Esophagus muscularis mucosa (tissue), 4 donors: ENCODE measurements at places on chromosomes 16 and 17. TPM values are rescaled to one million over a fixed set of nuclear protein-coding genes. Genes with fewer than 3 reads are reported as not detected.

- peaks cover 54% of the 10 kb centered on the region for H3K36me3 ChIP-seq
- H3K27me3 ChIP-seq, result no peaks in the 10 kb centered on the region
- H3K4me1 ChIP-seq, result peaks cover 38% of the 10 kb centered on the region
- H3K4me3 ChIP-seq, result peak overlapping the region; percentile 98
- no peak overlapping the region for H3K27ac ChIP-seq
Observed at GRCh38 chr17:81685108-81685507, 1.3 kb downstream of the HGS start.

GRCh38 chr16:78628461-78629045, 529.1 kb downstream of the WWOX start:
- H3K27ac ChIP-seq, result no peak overlapping the region
- H3K27me3 ChIP-seq, result no peaks in the 10 kb centered on the region
- H3K4me3 ChIP-seq, result no peak overlapping the region
- no peaks in the 10 kb centered on the region for H3K4me1 ChIP-seq
- H3K36me3 ChIP-seq, result no peaks in the 10 kb centered on the region

GRCh38 chr16:997440-998051, 16.0 kb downstream of the SOX8 start:
- H3K4me1 ChIP-seq, result peaks cover 3% of the 10 kb centered on the region
- H3K27me3 ChIP-seq, result no peaks in the 10 kb centered on the region
- no peaks in the 10 kb centered on the region for H3K36me3 ChIP-seq
- peak overlapping the region; percentile 16 for H3K4me3 ChIP-seq
- H3K27ac ChIP-seq, result no peak overlapping the region

- H3K4me3 ChIP-seq, result peak overlapping the region; percentile 89
- DNase-seq, result no peak
- H3K36me3 ChIP-seq, result no peaks in the 10 kb centered on the region
Observed at GRCh38 chr17:12790249-12791106, 1.2 kb downstream of the ARHGAP44 start.

- no peaks in the 10 kb centered on the region for H3K4me1 ChIP-seq
- no peaks in the 10 kb centered on the region for H3K27me3 ChIP-seq
- H3K4me3 ChIP-seq, result no peak overlapping the region
- H3K27ac ChIP-seq, result no peak overlapping the region
- DNase-seq, result no peak
Observed at GRCh38 chr17:61663310-61663709, 72.3 kb upstream of the NACA2 start.

GRCh38 chr17:33116021-33116551, 124.4 kb downstream of the SPACA3 start:
- no peak overlapping the region for H3K4me3 ChIP-seq
- no peaks in the 10 kb centered on the region for H3K36me3 ChIP-seq
- peaks cover 12% of the 10 kb centered on the region for H3K4me1 ChIP-seq
- DNase-seq, result no peak
- peaks cover 4% of the 10 kb centered on the region for H3K27me3 ChIP-seq

- H3K27me3 ChIP-seq, result peaks cover 38% of the 10 kb centered on the region
- H3K4me1 ChIP-seq, result peaks cover 10% of the 10 kb centered on the region
- H3K4me3 ChIP-seq, result no peak overlapping the region
- no peaks in the 10 kb centered on the region for H3K36me3 ChIP-seq
- peak; percentile 47 for DNase-seq
Observed at GRCh38 chr17:47791025-47791424, 30.6 kb downstream of the OSBPL7 start.

DNA sequence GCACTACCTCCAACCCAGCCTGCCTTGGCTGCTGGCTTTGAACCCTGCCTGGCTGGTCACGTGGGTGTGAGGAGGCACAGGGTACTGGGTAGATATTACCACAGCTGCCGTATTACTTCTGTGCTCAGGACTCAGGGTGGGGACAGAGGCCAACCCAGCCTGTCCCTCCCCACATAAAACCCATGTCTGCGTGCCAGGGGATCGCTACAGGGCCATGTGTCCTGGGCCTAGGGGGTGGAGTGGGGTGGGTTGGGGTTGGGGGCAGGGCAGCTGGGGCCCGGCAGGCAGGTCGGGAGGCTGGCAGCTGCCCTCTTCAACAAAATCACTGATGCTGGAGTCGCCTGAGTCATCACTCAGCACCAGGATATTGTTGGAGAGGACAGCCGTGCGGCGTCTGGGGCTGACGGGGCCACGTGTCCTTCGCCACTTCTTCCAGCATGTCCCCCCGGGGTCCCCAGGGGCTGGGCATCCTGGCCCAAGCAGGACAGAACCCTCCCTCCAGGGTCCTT, 39.7 kb upstream of the PVALEF start:
- no peak overlapping the region for H3K4me3 ChIP-seq
- no peak for DNase-seq
- H3K27me3 ChIP-seq, result peaks cover 18% of the 10 kb centered on the region

- H3K4me3 ChIP-seq, result peak overlapping the region; percentile 83
- DNase-seq, result no peak
- H3K36me3 ChIP-seq, result no peaks in the 10 kb centered on the region
- H3K27ac ChIP-seq, result peak overlapping the region; percentile 99
Observed at GRCh38 chr17:42679492-42680330, 1.9 kb downstream of the CCR10 start.

- no peak for DNase-seq
- peaks cover 13% of the 10 kb centered on the region for H3K4me1 ChIP-seq
- H3K27me3 ChIP-seq, result no peaks in the 10 kb centered on the region
- H3K4me3 ChIP-seq, result no peak overlapping the region
- no peak overlapping the region for H3K27ac ChIP-seq
- peaks cover 96% of the 10 kb centered on the region for H3K36me3 ChIP-seq
Observed at GRCh38 chr16:74625500-74626350, 18.8 kb upstream of the GLG1 start.

- H3K36me3 ChIP-seq, result no peaks in the 10 kb centered on the region
- no peak overlapping the region for H3K27ac ChIP-seq
- no peak for DNase-seq
Observed at GRCh38 chr16:53034306-53034705, 18.4 kb downstream of the CHD9NB start.

DNA sequence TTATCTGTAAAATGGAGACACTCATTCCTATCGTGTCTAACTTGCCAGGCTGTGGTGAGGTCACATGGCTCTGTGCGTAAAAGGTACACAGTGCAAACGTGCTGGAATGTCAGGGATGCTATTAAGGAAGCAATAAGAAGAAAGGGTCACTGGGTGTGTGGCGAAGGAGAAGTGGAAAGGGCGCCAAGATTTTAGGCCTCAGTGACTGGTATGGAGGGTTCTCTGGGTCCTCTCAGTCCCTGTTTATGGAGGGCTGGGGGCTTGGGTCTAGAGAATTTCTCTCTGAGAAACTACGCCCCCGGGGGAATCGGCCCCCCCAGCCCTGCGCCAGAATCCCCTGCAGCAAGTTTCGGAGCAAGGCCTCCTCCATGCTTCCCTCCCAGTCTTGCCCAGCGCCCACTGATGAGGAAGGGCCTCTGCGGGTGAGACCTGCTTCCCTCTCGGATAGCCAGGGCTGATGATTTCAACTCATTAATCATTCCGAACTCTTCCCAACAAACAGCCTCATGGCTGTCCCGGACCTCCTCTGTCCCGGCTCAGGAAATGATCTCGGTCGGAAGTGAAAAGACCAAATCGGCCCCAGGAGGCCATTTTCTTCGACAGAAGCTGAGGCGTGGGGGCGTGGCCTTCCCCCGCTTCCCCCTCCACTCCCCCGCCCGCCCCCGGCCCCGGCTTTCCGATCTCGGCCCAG, 1.2 kb upstream of the HEXIM1 start:
- DNase-seq, result no peak
- H3K27ac ChIP-seq, result peak overlapping the region; percentile 96
- no peaks in the 10 kb centered on the region for H3K27me3 ChIP-seq
- no peaks in the 10 kb centered on the region for H3K36me3 ChIP-seq
- peaks cover 58% of the 10 kb centered on the region for H3K4me1 ChIP-seq

DNA sequence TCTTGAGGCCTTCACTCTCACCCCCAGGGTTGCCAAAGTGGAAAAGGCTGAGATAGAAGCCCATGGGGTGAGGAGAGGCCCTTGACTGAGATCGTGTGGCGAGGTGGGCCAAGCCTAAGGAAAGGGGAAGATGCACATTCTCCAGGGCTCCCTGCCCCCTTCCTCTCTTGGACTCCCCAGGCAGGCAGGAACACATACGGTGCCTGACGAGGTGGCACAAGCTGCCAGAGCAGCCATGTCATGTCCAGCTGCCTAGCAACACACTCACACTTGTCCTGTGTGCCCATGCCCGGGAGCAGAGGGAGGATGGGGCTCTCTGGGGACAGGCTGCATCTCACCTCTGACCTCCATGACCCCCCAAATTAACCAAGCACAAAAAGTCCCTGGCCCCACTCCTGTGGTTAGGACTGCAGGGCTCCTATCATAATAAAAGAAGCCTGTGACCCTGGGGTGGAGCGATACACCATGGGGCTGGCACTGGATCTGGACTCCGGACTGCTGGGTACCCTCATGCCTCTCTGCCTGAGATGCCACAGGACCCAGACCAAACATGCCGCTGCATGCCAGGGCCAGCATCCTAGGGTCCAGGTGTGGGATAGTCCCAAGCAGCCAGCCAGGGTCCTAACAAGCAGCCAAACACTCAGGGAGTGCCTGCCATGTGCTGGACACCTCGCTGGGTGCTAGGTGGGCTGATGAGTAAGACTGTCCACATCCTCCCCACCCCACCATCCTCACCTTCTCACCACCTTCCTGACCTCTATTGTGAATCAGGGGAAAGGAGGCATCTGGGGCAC, 2.6 kb downstream of the GIT1 start:
- peak overlapping the region; percentile 86 for H3K27ac ChIP-seq
- peaks cover 73% of the 10 kb centered on the region for H3K4me1 ChIP-seq
- H3K36me3 ChIP-seq, result peaks cover 18% of the 10 kb centered on the region
- peak overlapping the region; percentile 91 for H3K4me3 ChIP-seq

- no peak overlapping the region for H3K27ac ChIP-seq
- DNase-seq, result no peak
- no peaks in the 10 kb centered on the region for H3K4me1 ChIP-seq
Observed at GRCh38 chr17:78529251-78529650, 47.9 kb downstream of the DNAH17 start.

DNA sequence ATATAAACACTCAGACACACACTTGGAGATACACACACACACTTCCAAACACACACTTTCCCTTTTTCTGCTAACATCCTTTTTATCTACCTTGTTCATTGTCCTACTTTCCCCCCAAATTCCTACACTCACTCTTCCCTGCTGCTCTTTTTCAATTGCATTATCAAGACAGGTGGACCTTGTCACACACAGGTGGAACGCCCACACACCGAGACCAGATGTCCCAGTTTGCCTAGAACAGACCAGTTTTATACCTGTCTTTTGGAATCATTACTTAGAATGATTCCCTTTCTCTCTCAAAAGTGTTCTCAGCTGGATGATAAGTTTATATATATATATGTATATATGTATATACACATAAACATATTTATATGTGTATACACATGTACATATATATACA, 50.7 kb upstream of the ARHGAP44 start:
- no peaks in the 10 kb centered on the region for H3K27me3 ChIP-seq
- peaks cover 45% of the 10 kb centered on the region for H3K4me1 ChIP-seq
- H3K4me3 ChIP-seq, result no peak overlapping the region
- peaks cover 12% of the 10 kb centered on the region for H3K36me3 ChIP-seq

DNA sequence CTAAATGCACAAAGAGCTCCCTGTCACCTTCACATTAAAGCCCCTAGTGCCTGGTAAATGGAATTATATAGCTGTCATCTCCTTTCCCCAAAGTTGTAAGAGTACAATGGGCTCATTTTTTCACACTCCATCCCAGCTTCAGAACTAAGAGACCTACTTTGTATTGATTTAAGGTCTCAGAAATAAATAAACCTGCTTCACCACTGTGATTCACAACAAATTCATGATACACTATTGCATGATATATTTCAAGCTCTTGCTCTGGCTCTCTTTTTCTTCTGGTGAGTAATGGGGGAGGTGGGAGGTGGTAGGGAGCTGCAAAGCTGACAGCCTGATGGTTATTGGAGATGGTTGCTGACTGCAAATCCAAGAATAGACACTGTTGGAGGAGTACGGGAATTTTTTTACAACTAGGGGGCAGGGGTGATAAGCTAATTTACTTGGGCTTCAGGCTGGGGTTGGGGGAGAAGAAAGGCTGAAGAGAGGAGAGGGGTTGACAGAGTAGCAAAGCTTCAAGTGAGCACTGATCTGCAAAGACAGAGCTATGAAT, 189.9 kb downstream of the AATF start:
- peaks cover 24% of the 10 kb centered on the region for H3K36me3 ChIP-seq
- H3K27ac ChIP-seq, result no peak overlapping the region
- H3K27me3 ChIP-seq, result no peaks in the 10 kb centered on the region

DNA sequence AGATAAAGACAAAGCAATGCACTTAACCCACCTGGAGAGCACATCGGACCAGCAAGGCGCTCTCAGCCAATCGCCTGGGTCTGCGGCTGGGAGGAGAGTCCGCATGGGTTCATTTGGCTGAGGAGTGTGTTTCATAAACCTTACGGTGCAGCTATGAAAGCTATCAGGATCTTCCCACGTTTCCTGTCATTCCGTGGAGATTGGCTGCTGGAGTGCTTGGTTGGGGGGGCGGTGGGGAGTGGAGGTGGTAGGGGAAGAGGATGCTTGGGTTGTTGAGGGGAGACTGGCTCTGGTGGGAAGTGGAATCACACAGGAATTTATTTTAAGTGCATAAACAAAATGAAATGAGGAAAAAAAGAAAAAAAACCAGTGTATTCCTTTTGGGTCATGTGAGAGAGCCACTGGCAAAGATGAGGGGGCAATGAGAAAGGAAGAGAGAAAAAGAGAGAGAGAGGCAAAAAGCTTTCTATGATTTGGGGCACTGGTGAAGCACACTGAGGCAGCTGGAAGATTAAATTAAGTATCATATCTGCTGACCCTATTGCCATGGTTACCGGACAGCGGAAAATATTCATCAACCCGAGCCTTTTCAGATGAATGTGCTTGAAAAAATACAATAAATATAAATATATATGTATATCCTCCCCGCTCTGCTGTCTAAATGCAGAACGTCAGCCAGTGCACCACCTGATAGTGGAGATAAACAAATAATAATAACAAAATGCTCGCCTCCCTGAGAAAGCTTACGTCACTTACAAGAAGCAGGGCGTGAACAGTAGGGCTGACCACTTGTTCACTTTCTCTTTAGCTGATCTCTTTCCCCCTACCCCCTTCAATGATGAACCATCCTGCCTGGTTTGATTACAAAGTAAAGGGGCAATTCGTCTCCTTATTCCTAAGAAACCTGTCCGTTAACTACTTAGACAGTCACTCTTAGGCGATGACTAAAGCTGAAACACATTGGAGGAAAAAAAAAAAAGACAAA, 457.0 kb upstream of the ZFHX3 start:
- no peaks in the 10 kb centered on the region for H3K4me1 ChIP-seq
- no peaks in the 10 kb centered on the region for H3K36me3 ChIP-seq
- H3K27me3 ChIP-seq, result no peaks in the 10 kb centered on the region
- no peak overlapping the region for H3K4me3 ChIP-seq
- DNase-seq, result no peak

CMTM2 gene
- 1.8 TPM for total RNA-seq

ATP2A1 gene
- not detected for total RNA-seq

KLHL10 gene
- total RNA-seq, result 3.0 TPM

RPGRIP1L gene
- 3.9 TPM for total RNA-seq

TRPV3 gene
- 0.26 TPM for total RNA-seq

ALDOC gene
- total RNA-seq, result 21.6 TPM

KRT28 gene
- not detected for total RNA-seq

SLC52A1 gene
- total RNA-seq, result not detected

SKAP1 gene
- total RNA-seq, result 1.1 TPM

CACNG1 gene
- not detected for total RNA-seq

FA2H gene
- total RNA-seq, result 0.52 TPM

MFAP4 gene
- 191 TPM for total RNA-seq

KIF19 gene
- 3.8 TPM for total RNA-seq

CD300H gene
- not detected for total RNA-seq

KCNG4 gene
- total RNA-seq, result not detected

HCRT gene
- not detected for total RNA-seq

DNAAF8 gene
- total RNA-seq, result 0.84 TPM

PHF12 gene
- 42.7 TPM for total RNA-seq

CA7 gene
- total RNA-seq, result not detected
